T-cell (primary cell): ENCODE measurements at places on chromosomes 12 and 14.
A peak's percentile ranks its signal among the peaks of the same experiment; 100 is the strongest.

- DNase-seq = no peak
Measured at GRCh38 chr14:31362746-31363145, 57.6 kb downstream of the HEATR5A start.

DNA sequence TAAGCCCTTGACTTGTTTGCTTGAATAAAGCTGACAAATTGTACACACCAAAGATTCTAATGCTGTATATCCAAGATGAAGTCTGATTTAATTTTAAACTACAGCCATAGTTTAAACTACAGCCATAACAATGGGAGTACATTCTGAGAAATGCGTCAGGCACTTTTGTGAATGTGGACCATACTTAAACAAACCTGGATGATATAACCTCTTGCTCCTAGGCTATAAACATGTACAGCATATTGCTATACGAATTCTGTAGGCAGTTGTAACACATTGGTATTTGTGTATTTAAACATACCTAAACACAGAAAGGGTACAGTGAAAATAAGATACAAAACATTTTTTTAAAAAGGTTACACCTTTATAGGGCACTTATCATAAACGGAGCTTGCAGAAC, 59.4 kb upstream of the KCNMB4 start:
- DNase-seq = no peak

DNA sequence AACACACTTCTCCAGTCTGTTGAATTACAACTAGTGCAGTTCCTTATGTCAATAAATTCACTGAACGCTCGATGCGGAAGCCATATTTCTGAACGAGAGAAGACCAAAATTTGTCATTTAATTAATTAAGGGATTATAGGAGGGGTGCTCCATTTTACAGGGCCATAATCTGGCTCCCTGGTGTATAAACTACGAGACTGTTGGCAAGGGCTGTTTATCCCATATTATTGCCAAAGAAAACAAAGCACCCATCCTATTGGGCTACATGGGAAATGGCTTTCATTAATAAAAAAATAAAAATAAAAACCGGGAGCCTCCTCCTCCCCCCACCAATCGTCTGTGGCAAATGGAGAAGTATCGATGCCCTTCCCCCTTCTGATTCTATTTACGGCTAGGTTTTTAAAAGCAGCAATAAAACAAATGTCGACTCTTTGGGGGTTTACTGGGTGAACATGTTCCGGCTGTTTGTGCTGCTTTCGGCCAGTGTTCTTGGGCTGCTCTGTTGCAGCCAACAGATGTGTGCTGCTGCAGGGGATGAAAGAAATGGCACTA, 24.8 kb downstream of the ATF7 start:
- DNase-seq = no peak

DNA sequence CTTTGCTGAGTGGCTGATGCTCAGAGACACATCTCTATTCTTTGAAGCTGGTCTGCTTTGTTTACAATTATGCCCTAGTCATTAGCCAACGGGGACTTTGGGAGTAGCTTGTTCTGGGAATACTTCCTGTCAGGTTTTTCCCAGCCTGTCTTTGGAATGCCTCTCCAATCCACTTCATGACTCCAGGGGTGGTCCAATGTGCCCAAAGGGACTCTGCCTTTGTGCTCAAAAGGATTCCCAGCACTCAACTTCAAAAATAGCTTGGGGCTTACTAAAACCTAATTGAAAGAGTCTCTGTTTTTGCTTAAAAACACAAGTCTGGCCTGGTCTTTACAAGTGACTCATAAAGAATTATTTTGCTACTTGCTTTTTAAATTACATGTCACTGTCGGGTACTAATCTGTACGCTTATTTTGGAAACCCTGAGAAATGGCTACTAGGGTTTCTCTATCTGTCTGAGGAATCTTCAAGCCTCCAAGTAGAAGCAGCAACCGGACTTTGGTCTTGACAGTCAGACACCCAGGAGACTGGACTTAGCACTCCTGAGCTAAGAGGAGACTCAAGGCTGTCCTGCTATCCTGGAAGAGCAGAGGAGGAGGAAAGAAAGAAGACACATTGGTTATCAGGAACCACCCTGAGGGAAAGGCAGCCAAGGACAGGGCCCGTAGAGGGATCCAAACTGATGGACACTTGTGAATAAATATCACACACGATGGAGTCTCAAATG, 20.7 kb downstream of the PHLDA1 start:
- no peak for DNase-seq

DNA sequence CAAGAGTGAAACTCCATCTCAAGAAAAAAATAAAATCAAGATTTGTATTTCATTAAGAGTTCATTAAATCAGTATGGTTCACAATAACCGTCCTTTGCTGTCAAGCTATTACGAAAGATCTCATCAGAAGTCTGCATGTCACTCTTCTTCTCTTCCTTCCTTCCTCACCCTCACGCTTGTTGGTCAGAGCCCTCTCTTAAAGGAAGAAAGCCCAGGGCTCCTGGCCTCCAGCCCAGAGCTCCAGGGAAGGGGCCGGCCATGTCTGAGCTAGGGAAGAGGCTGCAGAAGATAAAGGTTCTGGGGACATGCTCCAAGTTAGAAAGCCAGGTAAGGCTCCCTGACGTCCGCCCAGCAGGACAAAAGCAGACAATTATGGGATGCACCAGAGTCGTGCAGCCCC, 43.1 kb upstream of the DLK1 start:
- DNase-seq = no peak

DNA sequence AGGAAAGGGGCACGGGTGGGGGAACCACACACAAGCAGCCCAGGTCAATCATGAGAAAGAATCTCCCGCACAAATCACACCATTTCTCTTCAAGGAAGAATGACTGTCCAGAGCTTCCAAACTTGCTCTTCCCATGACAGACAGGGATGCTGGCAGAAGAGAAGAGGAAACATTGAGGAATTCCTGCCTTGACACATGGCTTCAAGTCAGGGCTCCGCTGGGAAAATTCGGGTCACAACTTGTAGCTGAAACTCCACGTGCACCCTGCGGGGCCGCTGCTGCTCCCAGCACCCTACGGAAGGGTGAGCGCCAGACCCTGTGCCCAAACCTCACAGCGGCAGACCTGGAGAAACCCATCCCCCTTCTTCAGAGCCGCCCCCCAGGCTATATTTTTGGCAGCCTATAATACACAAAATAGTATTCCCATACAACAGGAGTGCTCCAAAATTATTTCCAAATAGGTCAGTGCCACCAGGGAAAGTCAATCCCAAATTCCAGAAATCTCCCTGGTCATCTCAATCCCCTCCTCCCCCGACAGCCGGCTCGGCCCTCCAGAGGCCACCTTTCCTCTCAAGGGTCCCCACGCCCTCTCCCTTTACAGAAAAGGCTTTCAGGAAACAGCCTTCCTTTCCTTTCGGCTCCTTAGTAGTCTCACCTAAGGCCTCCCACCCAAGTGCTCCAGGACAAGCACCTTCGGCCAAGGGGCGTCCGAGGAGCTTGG, 1.3 kb downstream of the TMEM132D start:
- no peak for DNase-seq

GRCh38 chr12:94754653-94755052, 104.3 kb upstream of the TMCC3 start:
- DNase-seq = no peak

GRCh38 chr12:6866920-6867412, 365 bp upstream of the TPI1 start:
- DNase-seq = no peak

DNA sequence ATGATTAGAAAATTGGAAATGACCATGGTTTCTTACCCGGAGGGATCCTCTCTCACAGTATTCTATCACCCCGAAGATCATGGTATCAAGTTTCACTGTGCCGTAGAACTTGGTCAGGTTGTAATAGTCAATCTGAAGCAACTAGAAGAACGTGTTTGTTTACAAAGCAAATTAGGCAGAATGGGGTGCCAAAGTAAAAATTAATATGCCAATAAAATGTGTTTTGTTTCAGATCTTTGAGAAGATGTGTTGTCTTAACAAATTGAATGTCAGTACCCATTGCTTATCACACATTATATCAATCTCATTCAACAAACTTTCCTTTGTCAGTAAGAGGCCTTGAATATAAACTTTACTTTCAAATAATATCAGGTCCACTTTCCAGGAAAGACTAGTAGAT, 45.0 kb downstream of the GUCY2C start:
- DNase-seq = no peak

- DNase-seq = no peak
Measured at GRCh38 chr12:30440826-30441602, 254.7 kb downstream of the IPO8 start.

DNA sequence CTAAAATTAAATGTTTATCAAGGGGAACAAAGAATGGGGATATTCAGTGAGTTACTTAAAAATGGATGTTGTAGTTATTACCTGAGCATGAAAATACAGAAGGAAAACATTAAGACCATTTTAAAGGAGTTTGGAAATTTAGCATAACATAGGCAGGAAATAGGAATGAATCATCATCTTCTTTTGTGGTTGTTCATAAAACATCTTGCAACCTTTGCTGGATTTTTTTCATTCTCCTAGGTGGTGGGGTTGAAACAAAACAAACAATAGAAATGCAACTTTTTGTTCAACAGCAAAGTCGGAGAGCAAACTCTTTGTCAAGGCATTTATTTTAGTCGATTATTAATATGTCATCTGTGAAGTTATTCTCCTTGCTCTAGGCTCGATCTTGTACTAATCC, 275.1 kb downstream of the IPO8 start:
- DNase-seq = no peak

DNA sequence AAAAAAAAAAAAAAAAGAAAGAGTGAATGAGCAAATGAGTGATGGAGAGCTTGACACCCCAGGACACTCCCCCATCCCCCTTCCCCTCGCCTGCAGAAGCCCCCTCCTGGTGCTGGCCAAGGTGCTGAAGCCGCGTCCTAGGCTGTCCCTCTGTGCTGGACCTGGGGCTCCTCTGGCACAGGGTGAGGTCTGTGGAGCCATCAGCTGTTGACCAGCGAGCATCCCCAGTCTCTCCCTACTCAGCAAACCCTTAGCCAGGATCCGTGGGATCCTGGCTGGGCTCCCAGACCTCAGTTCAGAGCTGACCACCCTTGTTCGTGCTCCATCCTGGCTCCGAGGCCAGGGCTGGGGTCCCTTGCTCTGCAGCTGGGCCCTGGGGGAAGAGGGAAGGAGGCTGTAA, 5.4 kb upstream of the KIF26A start:
- DNase-seq = no peak

- DNase-seq = no peak
Measured at GRCh38 chr12:66668311-66668710, 10.6 kb downstream of the GRIP1 start.

- no peak for DNase-seq
Measured at GRCh38 chr14:90040411-90040810, 21.4 kb upstream of the KCNK13 start.

GRCh38 chr12:120121766-120122293, 5.3 kb upstream of the RAB35 start:
- no peak for DNase-seq

- no peak for DNase-seq
Measured at GRCh38 chr12:33703221-33703620, 263.6 kb upstream of the SYT10 start.

- peak; percentile 12 for DNase-seq
Measured at GRCh38 chr12:10562306-10562933, 51.0 kb downstream of the MAGOHB start.

DNA sequence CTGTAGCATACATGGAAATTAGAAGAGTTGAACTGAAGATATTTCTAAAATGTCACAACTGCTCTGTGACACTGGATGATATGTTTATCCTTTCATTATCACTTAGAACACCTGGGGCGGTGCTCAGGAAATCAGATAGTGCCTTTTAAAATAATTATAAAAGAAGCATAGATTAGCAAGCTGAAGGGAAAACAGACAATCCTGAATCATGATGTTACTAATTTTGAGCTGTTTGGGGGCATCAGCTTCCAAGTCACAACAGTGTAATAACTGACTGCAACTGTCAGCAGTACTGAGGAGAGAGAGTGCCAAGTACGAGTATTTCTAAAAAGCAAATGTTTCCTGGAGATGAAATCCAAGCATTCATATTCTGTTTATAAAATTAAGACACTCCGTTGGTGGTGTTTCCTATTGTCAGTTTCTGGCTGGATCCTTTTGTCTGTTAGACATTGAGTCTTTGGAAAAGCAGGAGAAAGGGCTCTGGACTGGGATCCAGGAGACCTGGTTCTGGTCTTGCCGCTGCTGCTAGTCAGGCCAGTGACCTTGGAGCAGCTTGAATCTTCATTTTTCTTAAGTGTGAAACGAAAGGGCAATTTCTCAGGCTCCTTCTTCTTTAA, 380.1 kb downstream of the EGLN3 start:
- no peak for DNase-seq

DNA sequence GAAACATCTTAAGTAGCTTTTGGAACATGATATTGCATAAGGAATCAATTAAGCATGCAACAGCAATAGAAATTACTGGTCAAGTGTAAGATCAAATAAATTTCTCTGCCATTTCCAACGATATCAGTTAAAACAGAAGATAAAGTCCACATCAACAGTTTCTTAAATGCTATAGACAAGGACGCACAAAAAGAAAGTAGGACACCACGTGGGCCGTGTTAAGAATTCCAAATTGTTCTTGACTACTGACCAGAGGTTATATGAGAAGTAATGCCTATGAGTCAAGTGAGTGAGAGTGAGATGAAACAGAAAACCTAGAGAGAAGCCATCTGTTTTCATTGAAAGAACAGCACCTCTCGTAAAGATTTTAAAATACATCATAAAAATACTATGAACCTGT, 318.2 kb downstream of the TMEM117 start:
- no peak for DNase-seq

- DNase-seq = no peak
Measured at GRCh38 chr12:57204454-57204853, 12.1 kb upstream of the NXPH4 start.

DNA sequence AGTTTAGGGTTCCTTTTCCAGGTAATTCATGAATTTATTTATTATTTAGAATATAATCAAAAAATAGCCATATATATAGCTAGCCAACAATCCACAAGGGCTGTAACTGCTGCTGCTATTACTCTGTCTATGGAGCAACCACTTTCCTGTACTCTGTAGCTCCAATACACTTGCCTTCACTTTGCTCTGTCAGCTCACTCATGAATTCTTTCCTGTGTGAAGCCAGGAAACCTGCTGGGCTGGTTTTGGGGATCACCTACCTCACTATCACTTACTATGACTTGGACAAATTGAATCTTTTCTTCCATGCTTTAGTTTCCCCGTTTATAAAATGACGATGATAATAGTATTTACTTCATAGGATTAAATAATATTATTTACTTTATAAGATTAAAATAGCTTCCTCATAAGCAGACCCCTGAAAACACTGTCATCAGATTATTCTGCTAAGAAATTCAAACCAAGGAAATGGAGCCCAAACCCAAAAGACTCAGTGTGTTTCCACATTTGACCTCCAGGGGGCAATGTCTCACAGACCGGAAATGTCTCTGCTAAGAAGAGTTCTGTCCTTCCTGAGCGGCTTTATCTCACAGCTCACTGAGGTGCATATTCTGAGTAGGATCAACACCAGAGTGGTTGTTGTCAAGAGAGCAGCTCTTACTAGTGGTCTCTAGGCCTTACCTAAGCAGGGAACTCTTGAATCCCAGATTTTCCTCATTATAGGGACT, 457.1 kb downstream of the DAD1 start:
- DNase-seq = no peak

- DNase-seq = no peak
Measured at GRCh38 chr14:69551511-69551910, 23.2 kb downstream of the CCDC177 start.

GRCh38 chr12:26821212-26821701, 11.7 kb downstream of the ITPR2 start:
- no peak for DNase-seq

GRCh38 chr14:66440801-66441200, 45.4 kb upstream of the CCDC196 start:
- no peak for DNase-seq
